ENCODE measurements at places on chromosomes 4 and X.

- no peak for DNase-seq
These were observed 18.2 kb upstream of the DDIT4L start for GRCh38 chr4:100208459-100208858.

DNA sequence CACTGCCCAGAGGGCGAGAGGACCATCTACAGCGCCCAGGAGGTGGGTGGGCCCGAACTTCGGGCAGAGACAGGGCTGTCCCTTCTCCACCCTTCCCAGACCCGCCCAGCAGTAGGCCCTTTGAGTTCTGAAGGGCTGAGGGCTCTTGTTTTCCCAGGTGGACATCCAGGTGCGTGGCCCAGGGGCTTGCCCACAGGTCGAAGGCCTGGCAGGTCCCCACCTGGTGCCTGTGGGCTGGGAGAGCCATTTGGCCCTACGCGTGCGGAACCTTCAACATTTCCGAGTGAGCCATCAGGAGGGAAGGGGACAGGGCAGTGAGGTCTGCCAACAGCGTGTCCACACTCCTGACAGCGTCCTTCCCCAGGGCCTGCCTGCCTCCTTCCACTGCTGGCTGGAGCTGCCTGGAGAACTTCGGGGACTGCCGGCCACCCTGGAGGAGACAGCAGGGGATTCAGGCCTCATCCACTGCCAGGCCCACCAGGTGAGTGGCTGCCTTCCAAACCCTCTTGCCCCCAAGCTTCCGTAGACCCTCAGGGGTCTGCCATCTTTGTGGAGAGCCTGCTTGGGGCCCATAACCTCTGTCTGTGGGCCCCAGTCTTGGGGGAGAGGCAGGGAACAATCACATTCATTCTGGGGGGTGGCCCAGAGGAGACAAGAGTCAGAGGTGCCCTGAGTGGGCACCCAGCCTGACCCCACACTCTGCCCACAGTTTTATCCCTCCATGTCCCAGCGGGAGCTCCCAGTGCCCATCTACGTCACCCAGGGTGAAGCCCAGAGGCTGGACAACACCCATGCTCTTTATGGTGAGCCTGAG is 6.8 kb downstream of the PLXNB3 start:
- DNase-seq: no peak

DNA sequence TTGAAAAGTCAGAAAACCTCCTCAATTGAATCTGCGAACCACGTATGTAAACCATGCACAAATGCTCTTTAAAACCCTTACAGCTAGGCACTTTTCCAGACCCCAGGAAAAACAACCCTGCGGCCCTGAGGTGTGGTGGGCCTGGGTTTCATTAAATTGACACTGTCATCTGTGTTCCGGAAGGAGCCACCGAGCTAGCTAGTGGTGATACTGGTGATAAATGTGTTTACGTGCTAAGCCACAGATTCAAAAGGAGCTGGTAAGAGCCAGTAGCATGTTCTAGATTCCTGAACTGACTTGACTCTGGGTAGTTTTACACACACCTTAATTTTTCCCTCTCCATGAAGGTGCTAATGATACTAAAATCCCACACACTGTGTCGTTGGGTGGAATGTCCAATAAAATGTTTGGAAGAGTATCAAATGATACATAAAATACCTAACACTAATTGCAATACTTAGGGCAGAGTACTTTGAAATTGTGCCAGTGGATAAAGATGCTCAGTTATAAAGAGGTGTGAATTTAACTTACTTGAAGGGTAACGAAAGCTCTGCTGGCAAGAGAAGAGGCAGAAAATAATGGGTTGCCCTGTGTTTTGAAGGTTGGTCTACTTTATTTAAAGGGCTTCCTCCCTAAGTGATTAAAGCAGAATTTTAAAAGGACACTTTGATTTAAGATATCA is 8.5 kb downstream of the SMS start:
- no peak for DNase-seq

DNA sequence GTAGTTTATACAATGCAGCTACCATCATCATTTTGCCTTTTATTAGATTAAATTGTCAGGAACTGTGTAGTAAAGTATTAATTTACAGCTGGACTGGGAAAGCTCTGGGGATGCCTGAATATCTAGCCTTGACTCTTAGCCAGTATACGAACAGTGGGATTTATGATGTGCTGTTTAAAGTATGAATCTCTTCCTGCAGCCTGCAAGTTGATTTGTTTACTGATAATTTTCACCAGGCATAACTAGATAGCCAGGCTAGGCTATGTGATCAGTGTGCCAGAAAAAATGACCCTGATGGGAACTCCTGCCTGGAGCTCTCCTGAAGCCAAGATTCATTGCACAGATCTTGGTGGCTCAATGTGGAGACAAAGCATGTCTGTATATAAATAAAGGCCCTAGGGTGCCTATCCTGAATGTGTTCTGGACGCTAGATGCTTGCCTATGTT is 119.2 kb downstream of the SCLT1 start:
- DNase-seq: no peak

- no peak for DNase-seq
These were observed 754.8 kb downstream of the RAB28 start for GRCh38 chr4:12729384-12729783.

DNA sequence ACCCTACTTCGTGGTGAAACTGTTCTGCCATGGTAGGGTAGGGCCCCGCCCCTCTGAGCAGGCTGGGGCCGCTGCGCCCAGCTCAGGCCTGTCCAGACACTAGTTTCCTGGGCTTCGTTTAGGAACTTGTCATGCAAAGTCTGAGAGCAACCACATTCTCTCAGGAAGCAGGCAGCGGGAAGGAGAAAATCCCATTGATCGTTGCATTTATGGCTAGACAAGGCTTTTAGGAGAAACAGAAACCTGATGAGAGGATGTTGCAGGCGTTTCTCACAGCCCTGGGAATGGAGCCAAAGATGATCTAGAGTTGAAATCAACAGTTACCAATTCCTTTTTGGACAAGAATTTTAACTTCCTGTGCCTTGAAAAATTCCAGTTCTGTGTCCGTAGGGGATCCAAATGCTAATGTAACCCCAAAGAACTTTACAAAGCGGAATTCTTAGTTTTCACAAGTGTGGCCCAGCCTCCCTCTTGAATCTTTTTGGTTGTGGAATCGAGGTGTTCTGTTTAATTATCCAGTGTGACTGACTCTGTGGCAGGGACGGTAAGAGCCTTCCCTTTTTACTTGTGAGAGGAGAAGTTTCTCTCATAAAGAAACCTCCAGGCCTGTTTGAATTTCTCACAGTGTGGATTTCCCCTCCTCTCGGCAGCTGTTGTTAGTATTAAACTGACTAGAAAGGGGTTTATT is 4.5 kb upstream of the CXCL9 start:
- no peak for DNase-seq

DNA sequence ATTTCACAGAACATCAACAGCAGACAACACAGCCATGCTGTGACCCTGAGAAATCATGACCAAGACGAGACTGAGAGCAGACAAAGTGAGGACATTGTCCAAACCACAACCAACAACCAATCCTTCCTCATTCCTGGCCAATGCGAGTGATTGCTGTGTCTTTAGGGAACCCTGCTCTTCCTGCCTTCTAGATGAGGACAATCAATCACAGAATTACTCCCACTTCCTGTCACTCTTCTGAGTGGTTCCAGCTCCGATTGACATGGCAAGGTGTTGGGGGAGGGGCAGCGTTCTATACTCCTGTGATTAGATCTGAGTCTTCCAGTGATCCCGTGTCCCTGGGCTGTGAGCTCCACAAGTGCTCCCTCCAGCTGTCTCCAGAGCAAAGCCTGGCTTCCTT is 227.8 kb downstream of the STIM2 start:
- DNase-seq: no peak

Data from effector CD8-positive, alpha-beta T cell (primary cell).